ENCODE measurements at places on chromosomes 5 and 9. TPM values are rescaled to one million over a fixed set of nuclear protein-coding genes. Genes with fewer than 3 reads are reported as not detected.

Gene ANKRD33B
- total RNA-seq, result 2.0 TPM

Gene CNTNAP3
- not detected for total RNA-seq

Gene SH3TC2
- not detected for total RNA-seq

Gene TRMO
- 59.5 TPM for total RNA-seq

Gene GRIA1
- total RNA-seq, result not detected

Gene ANKS6
- total RNA-seq, result 12.2 TPM
